Skin of body (tissue), 3 donors: ENCODE measurements at places on chromosomes 2 and 18. TPM values are rescaled to one million over a fixed set of nuclear protein-coding genes. Genes with fewer than 3 reads are reported as not detected.

- no peak for DNase-seq
Observed at GRCh38 chr2:111202266-111203040, 81.7 kb downstream of the BCL2L11 start.

The CFAP65 gene
- total RNA-seq, result not detected

DNA sequence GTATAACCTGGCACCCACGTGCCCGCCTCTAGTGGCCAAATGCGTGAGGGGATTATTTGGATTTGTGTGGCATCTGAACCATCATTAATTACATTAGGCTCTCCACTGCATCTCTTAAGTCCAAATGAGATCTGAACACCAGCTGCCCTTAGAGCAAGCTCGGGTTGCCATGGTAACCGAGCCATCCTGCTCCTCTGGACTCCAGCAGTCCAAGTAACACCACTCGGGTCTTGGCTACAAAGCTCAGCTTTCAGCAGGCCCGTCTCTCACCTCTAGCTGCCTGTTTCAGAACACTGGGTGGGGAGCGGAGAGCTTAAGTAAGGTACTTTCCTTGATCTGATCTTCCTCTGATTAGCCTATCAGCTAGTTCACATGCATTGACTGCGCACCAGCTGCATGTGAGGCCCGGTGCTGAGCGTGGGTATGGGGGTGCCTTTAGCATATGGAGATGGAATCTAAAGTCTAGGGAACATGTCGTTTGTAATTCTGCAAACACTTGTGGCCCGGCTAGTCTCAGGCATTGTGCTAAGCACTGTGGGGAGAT lies 14.1 kb upstream of the CYS1 start:
- no peak for DNase-seq

The C2orf49 gene
- 14.4 TPM for total RNA-seq
